ENCODE measurements at places on chromosomes 16 and 17.

DNA sequence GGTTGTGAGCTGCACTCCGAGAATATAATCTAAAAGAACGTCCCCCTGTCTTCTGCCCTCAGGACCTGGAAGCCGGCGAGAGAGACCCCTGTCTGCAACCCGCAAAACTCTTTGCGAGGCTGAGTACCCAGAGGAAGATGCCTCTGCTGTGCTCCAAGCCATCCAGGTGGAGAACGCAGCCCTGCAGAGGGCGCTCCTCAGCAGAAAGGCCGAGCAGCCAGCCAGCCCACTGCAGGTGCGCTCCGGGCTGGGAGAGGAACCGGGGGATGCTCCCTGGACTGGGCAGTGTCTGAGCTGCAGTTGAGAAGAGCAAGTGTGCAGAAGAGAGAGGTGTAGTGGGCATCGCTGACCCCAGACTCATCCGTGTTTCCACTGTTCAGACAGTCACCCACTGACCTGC is 148.3 kb downstream of the KATNIP start:
- no peak for ATAC-seq

DNA sequence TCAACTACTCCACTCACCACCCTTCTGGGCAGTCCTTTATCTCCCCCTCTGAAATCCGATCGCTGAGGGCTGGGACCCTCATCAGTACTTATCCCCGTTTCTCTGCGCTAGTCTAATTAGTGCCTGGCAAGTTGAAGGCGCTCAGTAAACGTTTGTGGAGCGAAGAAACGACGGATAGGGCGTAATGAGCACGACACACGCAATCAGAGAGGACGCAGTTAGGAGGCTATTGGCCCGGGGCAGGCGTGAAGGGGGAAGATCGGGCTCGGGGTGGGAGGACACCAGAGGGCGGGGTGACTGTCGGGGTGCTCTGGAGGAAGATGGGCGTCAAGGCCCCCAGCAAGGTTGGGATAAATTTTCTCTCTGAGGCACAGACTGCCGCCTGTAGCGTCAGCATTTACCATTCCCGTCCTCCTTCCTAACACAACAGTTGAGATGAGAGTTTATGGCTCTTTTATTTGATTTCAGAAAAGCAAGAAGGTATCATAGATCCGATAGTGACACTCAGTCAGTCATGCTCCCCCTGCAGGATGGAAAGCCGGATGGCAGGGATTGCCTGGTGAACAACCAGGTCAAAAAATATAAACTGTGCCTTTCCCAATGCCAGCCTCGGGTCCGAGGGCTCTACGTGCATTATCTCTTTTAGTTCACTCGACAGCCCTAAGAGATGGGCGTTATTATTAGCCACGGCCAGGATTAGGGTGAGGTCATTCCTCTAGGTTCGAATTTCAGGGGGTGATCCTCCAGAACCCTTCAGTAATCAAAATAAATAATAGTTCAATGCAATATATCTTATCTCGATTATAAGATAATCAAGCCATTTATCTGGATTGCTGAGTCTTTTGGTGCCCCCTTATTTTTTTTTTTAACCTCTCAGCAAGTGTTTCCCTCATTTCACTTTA is 9.5 kb upstream of the ARL4D start:
- ATAC-seq = peak; percentile 81

- ATAC-seq = peak; percentile 66
Observed at GRCh38 chr16:3095869-3096268, 3.2 kb downstream of the ZSCAN10 start.

GRCh38 chr16:24993722-24994686 is 21.2 kb downstream of the ARHGAP17 start:
- ATAC-seq = peak; percentile 82

DNA sequence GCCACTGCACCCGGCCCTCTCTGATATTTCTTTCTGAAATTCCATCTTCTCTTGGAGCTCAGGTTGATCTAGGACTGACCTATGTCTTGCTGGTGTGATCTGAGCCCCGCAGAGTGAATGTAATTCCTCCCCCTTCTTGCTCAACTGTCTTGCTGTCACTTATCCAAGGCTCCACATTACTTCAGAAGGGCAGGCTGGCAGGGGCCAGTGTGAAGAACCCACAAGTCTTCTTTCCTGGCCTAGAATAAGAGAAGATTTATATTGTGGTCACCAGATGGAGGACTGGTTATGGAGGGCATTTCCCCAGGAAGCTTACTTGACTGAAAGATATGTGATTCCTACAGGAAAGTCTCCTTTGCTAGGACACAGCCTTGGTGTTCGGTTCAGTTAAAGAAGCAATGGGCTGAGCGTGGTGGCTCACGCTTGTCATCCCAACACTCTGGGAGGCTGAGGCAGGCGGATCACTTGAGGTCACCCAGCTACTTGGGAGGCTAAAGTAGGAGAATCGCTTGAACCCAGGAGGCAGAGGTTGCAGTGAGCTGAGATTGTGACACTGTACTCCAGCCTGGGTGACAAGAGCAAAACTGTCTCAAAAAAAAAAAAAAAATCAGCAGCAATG is 13.4 kb downstream of the ITGAL start:
- no peak for ATAC-seq

DNA sequence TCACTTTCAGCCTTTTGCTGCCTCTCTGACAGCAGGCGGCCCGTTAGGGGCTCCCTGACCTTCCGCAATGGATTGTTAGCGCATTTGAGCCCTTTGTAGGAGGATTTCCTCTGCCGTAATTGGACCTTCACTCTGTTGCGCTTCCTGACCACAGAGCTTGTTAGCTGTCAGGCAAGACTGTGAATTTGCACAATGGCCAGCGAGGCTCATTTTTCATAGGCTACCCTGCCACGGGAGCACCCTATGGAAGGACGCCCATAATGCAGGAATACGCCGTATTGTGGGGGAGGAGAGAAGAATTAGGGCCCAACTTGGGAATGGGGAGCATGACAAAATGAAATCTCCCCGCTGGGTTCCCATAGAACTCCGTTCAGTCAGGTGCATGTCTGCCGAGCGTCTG is 205.2 kb upstream of the NLRP1 start:
- no peak for ATAC-seq

DNA sequence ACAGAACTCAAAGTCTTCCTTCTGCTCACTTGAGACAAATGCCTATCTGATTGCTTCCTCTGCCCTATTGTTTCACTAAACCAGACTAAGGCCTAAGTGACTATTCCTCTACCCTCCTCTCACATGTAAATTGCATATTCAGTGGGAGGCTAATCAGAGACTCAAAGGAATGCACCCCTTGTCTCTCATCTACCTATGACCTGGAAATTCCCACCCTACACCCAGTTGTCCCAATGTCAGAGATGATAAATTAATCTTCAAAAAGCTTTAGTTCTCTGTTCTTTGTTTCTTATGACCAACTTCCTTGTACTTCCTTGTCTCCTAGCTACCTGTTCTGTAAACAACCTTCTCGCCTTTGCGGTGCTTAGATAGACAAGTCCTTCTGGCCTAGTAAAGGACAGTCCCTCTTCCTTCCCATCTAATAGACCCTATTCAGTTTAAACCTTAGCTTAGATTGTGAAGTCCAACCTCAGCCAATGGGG is 76.0 kb downstream of the EMP2 start:
- no peak for ATAC-seq

DNA sequence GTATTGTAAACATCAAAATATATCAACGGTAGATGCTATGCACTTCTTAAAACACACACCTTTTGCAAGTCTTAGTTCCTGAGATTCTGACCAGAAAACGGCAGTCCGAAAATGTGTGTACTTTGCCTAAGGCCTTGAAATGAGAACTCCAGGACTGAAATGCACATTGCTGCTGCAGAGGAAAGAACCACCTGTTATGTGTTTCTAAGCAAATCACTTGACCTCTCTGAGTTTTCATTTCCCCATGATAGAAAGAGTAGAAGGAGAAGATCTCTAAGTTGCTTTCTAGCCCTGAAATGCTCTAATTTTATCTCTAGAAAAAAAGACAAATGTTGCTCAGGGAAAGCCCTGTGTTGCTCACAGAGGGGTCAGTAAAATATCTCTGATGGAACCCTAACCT is 9.9 kb downstream of the CCDC182 start:
- no peak for ATAC-seq

- peak; percentile 17 for ATAC-seq
Observed at GRCh38 chr17:35548978-35549377, 11.5 kb upstream of the SLFN12L start.
